ENCODE measurements at places on chromosomes 2 and 18.

- DNase-seq: no peak
These were observed 22.3 kb downstream of the CCBE1 start for GRCh38 chr18:59674903-59675270.

DNA sequence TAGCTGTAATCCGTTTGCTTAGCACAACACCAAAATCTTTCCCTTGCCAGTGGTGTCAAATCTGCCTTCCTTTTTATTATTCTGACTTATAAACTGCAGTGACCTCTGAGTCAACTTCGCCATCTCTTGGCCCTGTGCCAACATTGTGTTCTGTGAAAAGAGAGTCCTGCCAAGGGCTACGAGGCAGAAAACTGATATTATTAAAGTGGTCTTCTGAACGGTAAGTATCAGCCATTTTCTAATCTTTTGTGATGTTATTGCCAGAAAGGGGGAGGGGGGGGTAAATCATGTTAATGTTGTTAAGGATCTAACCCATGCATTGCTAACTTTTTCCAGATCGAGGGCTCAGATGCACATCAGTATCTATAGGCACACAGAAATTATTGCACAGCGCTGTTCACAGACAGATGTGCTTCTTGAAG lies 121.5 kb upstream of the LTBP1 start:
- DNase-seq: no peak

DNA sequence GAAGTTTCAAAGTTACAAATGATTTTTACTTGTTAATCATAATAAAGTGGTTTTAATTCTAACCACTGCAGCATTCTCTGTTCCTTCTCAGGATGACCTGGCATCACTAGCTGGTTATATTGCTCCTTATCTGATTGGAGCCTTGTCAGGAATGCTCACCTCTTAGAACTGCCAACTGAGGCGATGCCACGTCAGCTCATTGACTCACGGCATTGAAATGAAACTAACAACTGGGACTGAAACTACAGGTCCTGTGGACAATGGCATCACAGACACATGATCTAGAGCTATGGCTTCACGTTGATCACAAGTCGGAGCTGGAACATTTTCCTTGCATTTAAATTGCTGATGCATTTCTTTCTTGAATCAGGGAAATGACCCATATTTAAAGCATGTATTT lies 54.9 kb upstream of the MAP2 start:
- DNase-seq: no peak

DNA sequence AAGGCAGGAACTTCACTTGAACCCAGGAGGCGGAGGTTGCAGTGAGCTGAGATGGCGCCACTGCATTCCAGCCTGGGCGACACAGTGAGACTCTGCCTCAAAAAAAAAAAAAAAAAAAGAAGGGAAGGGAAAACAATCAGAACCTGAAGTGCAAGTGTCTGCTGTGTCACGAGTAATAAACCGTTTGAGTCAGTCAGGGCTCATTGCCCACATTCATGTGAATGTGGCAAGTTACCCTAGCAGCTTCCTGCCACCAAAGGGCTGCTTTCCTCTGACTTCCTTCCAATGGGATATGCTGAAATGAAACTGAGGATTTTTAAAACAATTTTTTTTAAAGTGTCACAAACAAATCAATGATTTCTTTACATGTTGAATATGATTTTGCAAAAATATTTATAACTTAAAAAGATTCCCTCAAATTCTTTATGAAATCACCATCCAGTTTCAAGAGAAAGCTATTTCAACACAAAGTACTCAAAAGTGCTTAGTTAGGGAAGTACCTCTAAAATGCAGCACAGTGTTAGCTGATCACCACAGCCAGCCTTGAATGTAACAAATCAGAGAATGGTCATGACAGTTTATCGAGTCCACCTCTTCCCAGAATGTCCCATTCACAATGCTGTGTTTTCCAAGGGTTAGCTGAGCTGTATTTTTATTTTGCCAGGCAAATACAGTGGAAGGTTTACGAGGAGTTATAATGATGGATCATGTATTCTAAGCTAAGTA lies 36.4 kb downstream of the WDSUB1 start:
- DNase-seq: no peak

DNA sequence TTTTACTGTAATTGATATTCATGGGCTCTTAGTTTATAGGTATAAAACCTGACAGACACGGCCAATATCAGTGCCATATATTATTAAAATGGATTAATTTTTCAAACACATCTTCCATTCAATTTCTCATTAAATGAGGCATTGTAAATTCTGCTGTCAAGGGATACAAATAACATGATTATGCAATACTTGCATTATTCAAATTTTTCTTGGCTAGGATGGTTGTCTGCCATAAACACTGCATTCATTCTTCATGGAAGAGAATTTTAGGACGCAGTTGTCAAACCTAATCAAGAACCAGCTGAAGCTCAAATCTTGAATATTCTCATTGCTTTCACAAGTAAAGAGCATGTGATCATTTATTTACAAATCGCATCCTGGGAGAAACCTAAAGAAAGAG lies 255.6 kb downstream of the RDH14 start:
- no peak for DNase-seq

DNA sequence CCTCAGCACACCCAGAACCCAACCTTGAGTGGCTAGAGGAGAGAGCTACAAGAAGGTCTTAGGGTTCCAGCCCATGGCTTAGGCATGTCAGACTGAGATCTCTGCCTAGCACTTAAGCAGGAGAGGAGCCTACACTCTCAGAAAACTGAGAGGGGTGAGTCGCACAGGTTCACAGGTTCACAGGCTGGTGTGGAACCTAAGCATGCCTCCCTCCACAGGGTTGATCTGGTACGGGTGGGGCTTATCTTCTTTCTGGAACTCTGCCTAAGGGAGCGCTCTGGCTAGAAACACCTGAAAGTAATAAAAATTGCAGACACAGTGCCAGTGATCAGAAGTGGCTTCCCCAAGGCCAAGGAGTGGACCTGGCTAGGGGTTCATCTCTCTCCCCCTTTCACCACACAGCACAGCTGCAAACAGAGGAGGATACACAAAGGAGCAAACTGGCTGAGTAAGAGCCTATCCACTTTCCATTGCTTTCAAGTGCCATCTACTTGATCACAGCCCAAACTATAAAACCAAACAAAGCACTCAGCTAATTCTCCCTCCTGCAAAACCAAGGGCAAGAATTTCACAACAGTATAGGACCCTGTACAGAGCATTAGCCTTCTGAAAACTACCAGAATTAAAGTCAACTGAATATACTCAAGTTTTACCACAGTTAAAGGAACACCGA lies 481.9 kb upstream of the SETBP1 start:
- DNase-seq: no peak

DNA sequence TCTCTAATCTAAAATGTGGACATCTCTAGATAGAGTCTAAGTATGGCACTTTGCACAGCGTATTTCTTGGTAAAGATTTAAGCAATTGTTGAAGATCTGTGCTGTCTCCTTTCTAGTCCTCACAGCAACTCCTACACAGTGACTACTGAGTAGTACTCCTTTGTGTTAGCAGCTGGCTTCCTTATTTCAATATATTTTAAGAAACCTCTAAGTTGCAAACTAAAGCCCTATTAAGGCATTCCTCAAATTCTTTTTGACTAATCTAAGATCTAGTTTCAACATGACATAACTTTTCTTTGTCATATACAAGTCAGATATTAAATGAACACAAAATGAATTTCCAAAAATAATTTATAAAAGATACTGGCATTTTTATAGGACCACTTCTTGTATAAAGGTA lies 121.8 kb upstream of the DNAJC10 start:
- no peak for DNase-seq

- no peak for DNase-seq
These were observed 561.0 kb upstream of the TNP1 start for GRCh38 chr2:217420854-217421253.
